ENCODE measurements at places on chromosomes 11 and 22.

- no peak for DNase-seq
Observed at GRCh38 chr11:108698844-108699642, 34.2 kb downstream of the DDX10 start.

DNA sequence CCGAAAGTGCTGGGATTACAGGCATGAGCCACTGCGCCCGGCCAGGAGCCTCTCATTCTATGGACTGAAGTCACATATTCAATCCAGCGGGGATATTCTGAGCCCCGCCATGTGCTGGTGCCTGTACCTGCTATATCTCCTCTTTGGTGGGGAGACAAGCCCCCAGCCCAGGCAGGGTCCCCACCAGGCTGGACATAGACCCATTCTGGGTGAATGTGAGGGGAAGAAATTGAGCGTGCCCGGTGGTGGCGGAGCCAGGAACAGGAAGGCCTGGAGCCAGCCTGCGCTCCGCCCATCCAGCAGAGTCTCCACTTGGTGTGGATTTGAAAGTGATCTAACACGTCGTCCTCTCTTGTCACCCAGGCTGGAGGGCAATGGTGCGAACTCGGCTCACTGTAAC lies 38.0 kb upstream of the CSNK1E start:
- no peak for DNase-seq

DNA sequence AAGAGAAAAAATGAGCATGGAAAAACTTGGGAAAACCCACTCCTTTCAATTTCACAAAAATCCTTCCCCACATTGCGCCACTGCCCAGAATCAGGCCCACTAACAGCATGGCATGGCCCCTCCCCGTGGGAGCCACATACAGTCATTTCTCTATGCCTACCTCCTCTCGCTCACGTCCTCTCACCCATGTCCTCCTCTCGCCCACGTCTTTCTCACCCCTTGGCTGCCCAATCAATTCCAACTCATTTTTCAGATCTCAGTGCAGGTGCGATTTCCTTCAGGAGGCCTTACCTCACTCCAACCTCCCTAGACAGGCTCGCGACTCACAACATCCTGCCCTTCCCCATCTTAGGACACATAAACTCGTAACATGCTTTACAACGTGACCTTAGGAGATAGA lies 229.2 kb downstream of the CADM1 start:
- no peak for DNase-seq

- no peak for DNase-seq
Observed at GRCh38 chr11:19963697-19964387, 196.4 kb downstream of the DBX1 start.

DNA sequence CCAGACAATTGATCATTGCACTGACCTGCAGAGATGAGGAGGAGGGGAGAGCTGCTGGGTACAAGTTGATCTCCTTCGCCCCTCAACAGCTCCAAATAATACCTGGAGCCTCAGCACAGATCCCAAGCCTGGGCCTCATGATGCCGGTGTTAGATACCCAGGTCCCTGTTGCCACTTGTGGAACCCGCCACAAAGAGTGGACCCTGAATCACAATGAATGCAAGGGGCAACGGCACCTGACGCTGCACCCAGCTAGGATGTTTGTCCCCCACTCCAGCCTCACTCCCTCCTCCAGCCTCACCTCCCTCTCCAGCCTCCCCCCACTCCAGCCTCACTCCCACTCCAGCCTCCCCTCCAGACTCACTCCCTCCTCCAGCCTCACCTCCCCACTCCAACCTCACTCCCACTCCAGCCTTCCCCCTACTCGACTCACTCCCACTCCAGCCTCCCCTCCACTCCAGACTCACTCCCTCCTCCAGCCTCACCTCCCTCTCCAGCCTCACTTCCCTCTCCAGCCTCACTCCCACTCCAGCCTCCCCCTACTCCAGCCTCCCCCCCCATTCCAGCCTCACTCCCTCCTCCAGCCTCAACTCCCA lies 879.0 kb downstream of the BRD1 start:
- DNase-seq, result no peak

GRCh38 chr11:111382451-111382850 lies 3.4 kb upstream of the POU2AF1 start:
- no peak for DNase-seq

DNA sequence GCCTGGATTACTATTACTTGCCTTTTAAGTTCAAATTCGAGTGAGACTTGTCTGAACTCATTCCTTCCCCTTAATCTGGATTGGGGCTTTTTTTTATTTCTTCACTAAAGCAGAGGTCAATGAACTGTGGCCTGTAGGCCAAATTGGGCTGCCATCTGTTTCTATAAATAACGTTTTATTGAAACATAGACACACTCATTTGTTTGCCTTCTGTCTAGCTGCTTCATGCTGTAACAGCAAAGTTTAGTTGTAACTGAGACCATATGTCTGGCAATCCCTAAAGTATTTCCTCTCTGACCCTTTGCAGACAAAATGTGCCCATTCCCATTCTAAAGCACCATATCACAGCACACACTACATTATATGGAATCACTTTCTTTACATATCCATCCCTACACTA lies 207.9 kb upstream of the ISX start:
- DNase-seq, result no peak

DNA sequence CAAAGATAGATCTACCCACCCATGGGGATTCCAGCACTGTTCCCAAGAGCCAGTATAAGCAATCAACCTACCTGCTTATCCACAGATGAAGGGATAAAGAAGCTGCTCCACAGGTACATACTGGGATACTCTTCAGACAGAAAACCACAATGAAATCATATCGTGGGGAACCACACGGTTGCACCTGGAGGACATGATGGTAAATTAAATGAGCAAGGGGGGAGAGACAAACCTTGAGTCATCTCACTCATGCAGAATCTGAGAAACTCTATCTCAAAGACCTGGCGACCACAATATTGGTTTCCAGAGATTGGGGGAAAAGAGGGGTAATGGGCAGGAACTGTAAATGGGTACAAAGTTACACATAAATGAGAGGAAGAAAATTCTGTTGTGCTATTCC lies 14.5 kb downstream of the RGL4 start:
- no peak for DNase-seq

DNA sequence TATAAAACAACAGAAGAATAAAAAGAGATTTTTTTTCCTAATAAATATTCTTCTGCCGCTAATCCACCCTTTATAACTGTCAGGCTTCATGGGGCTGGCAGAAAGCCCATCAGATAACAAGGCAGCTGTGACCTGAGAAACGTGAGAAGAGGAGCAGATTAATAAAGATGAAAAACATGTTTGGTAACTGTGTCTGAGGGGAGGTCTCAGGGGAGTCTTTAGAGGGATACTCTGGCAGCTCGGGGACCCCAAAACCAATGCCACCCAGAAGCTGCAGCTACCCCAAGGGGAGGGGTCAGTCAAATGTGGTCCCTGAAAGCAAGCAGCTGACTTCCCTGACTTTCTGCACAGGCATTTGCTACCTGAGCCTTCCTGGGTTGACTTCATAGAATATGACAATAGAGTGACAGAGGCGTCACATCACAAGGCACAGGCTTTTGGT lies 48.4 kb upstream of the POU2AF1 start:
- DNase-seq, result no peak

DNA sequence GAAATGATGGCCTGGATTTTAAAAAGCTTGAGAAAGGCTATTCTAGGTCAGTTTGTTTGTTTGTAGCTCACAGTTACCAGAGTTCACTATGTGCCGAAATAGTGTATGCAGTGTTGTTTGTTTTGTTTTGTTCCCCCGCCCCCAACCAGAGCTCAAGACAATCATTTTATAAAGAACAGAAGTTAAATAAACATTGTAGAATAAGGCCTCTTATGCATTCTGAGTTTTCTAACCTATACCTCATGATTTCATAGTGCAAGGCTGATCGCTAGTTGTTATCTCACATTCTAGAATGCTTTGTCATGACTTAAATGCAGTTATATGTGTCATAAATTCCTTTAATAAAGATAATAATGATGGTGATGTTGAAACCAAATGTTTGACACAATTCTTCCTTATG lies 7.8 kb downstream of the KCNA4 start:
- DNase-seq, result no peak

DNA sequence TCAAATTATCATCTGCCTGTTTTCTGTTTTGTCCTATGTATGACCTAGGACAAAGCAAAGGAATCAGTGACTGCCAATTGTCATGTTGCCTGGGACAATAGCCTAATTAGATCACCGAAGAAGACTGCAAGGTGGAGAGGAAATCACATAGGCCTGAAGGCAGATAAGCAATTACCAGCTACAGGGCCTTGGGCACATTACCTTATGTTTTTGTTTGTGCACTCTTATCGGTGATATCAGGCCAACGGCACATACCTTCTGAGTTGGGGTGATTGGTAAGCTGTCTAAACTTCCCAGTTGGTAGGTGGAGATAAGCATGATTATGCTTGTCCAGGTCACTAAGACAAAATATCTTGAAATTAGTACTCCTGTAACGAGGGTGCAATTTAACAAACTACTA lies 58.1 kb upstream of the FAM181B start:
- DNase-seq, result no peak

GRCh38 chr22:22756109-22756508 lies 111.7 kb downstream of the GGTLC2 start:
- DNase-seq, result no peak

DNA sequence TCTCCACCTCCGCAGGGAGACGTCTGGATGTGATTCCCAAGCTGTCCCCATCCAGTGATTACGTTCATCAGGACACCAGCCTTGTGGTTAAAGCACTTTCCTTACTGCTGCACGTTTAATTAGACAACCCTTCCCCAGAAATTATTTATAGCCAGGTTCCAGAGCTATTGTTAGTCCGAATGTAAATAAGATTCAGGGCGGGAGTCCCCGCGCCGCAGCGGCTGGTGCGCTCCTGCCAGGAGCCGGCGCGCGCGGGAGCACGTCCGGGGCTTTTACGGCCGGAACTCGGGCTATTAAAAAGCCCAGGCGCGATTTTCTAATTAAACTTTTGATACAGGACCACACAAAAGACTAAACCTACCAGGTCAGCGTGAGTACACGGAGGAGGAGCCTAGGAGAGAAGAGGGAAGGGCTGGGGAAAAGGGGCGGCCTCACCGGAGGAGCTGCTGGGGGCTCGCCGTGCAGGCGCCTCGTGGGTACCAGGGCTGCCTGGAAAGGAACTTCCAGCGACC lies 538.3 kb downstream of the OPCML start:
- DNase-seq, result no peak

All from stimulated activated CD8-positive, alpha-beta memory T cell treated with anti-CD3 and anti-CD28 coated beads, Interleukin-2, amount 100 ng/mL, for 1 hour (primary cell).